ENCODE measurements at places on chromosomes 7 and 10. TPM values are rescaled to one million over a fixed set of nuclear protein-coding genes. Genes with fewer than 3 reads are reported as not detected.
A peak's percentile ranks its signal among the peaks of the same experiment; 100 is the strongest.

- no peak overlapping the region for H3K4me3 ChIP-seq
- no peak overlapping the region for H3K27ac ChIP-seq
- no peaks in the 10 kb centered on the region for H3K4me1 ChIP-seq
- H3K36me3 ChIP-seq = no peaks in the 10 kb centered on the region
- DNase-seq = no peak
- no peaks in the 10 kb centered on the region for H3K27me3 ChIP-seq
These were observed 15.5 kb upstream of the SEMA3C start for GRCh38 chr7:80934321-80934720.

DNA sequence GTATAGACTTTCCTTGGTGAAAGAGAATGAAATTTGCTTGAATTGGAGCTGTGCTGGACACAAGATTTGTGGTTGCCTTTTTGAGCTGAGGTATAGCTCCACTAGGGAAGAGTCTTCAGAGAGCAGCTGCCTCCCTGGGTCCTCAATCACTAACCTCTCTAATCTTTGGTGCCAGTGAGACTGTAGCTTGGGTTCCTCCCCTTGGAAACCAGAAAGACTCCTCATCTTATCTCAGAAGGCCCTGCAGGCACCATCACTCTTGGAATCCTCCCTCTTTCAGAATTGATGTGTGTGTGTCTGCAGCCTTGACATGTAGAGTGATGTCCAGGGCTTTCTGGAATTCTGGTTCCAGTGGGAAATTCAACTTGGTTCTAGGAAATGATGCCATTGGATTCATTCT lies 426.5 kb downstream of the RPS24 start:
- peaks cover 29% of the 10 kb centered on the region for H3K4me1 ChIP-seq
- DNase-seq = no peak
- H3K27ac ChIP-seq = no peak overlapping the region
- no peaks in the 10 kb centered on the region for H3K27me3 ChIP-seq
- H3K36me3 ChIP-seq = no peaks in the 10 kb centered on the region

- no peak overlapping the region for H3K27ac ChIP-seq
- H3K36me3 ChIP-seq = peaks cover 4% of the 10 kb centered on the region
- H3K27me3 ChIP-seq = no peaks in the 10 kb centered on the region
- no peaks in the 10 kb centered on the region for H3K4me1 ChIP-seq
- DNase-seq = no peak
These were observed 40.3 kb downstream of the SLC37A3 start for GRCh38 chr7:140358024-140358411.

GRCh38 chr7:28041508-28042314 lies 138.9 kb downstream of the JAZF1 start:
- H3K4me1 ChIP-seq = peaks cover 11% of the 10 kb centered on the region
- DNase-seq = no peak
- H3K27ac ChIP-seq = no peak overlapping the region

GRCh38 chr7:32670110-32671025 lies 175.1 kb downstream of the AVL9 start:
- no peaks in the 10 kb centered on the region for H3K36me3 ChIP-seq
- H3K4me1 ChIP-seq = no peaks in the 10 kb centered on the region
- no peak for DNase-seq

- no peaks in the 10 kb centered on the region for H3K36me3 ChIP-seq
- DNase-seq = no peak
- H3K27ac ChIP-seq = no peak overlapping the region
These were observed 558.7 kb upstream of the FOXK1 start for GRCh38 chr7:4123346-4123745.

DNA sequence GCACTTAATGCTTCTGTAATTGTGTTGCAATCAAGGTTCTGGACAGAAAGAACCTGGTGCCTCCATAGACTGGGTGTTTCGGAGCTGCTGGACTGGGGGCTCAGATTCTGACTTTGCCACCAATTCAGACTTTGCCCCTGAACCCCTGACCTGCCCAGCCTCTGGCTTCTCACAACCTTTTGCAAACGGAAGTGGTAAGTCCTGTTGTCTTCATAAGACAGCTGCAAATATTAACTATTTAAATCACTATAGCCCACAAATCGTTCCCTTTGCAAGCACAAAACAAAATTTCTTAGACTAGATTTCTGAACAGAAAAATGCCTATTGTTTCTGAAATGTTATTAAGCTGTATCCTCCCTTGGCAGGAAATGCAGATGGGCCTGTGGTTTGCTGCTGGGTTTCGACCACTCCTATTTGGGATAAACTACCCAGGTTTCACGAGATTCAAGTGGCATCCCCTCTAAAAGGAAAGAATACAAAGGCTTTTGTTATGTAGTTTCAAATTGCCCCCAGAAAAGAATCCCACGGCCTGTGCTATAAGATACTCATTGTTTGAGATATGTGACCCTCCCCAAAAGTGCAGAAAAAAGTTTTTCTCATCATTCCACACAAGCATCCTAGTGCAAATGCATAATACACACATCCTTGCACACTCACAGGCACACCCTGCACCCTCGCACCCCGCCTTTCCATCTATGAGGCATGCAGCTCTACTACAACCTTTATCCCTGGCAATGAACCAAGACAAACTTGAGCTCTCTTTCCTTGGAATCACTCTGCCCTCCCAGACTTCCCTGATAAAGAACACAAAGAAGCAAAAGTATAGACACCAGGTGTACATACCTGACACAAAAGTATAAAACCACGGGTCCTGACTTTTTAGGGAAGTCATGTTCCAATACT lies 209.1 kb downstream of the PRPF18 start:
- no peaks in the 10 kb centered on the region for H3K36me3 ChIP-seq
- no peak for DNase-seq
- no peak overlapping the region for H3K4me3 ChIP-seq
- no peak overlapping the region for H3K27ac ChIP-seq
- H3K4me1 ChIP-seq = no peaks in the 10 kb centered on the region
- H3K27me3 ChIP-seq = no peaks in the 10 kb centered on the region

DNA sequence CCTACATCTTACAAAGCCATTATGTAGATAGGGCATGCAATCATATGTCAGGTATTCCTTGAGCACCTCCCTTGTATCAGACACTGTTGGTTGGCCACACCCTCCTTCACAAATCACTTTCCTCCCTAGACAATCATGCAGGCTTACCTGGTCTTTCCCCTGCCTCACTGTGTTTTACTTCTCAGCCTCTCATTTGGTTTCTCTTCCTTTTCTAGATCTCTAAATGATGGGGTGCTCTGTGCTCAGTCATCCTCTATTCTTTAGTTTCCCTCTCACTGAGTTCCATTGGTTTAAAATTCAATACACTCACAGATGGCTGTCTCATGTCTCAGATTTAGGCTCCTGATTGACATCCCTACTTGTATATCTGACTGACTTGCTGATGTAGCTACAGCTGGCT lies 31.4 kb downstream of the ANK3 start:
- H3K36me3 ChIP-seq = no peaks in the 10 kb centered on the region
- no peaks in the 10 kb centered on the region for H3K4me1 ChIP-seq
- no peak overlapping the region for H3K4me3 ChIP-seq
- H3K27me3 ChIP-seq = no peaks in the 10 kb centered on the region

DNA sequence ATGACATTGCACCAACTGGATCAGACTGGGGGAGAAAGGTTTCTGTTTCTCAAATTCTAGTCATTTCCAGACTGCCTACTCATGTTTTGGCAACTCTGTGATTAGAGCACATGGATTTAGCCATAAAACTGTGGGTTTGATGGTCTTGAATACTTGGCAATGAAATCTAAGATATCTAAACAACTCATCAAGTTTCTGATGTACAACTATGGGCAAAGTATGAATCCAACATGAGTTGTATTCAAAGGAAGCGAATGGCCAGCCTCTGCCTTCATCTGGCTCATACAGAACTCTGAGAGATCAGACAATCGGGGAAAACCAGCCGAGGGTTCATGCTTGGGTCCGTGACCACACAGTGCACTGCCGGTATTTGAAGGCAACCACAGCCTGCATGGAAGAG lies 144.3 kb downstream of the ADAM12 start:
- no peaks in the 10 kb centered on the region for H3K27me3 ChIP-seq
- no peaks in the 10 kb centered on the region for H3K36me3 ChIP-seq
- no peak for DNase-seq

DNA sequence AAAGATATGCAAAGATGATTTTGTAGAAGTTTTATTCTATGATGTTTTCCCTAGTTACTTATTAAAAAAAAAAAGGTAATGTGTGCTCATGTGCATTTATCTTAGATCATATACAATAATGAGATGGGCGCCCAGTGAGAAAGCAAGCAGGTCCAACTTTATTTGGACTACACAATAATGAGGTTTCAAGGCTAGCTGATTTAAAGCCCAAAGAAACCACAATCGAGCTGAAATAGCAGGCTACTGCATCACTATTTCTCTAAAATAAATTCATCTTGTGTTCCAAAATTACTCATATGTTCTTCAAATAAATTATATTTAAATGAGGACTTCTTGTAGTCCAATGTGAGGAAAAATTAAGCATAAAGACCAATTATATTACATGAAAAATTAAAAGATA lies 110.1 kb downstream of the JMJD1C start:
- no peak overlapping the region for H3K27ac ChIP-seq
- H3K36me3 ChIP-seq = no peaks in the 10 kb centered on the region
- no peak overlapping the region for H3K4me3 ChIP-seq
- no peaks in the 10 kb centered on the region for H3K4me1 ChIP-seq
- DNase-seq = no peak
- no peaks in the 10 kb centered on the region for H3K27me3 ChIP-seq

GRCh38 chr7:158263110-158263963 lies 324.3 kb downstream of the PTPRN2 start:
- H3K4me1 ChIP-seq = no peaks in the 10 kb centered on the region
- H3K27me3 ChIP-seq = no peaks in the 10 kb centered on the region
- no peak overlapping the region for H3K27ac ChIP-seq
- H3K4me3 ChIP-seq = no peak overlapping the region
- no peaks in the 10 kb centered on the region for H3K36me3 ChIP-seq

GRCh38 chr7:134865001-134865845 lies 85.8 kb downstream of the CALD1 start:
- peak overlapping the region; percentile 72 for H3K27ac ChIP-seq
- H3K4me3 ChIP-seq = no peak overlapping the region
- H3K27me3 ChIP-seq = no peaks in the 10 kb centered on the region
- DNase-seq = no peak

DNA sequence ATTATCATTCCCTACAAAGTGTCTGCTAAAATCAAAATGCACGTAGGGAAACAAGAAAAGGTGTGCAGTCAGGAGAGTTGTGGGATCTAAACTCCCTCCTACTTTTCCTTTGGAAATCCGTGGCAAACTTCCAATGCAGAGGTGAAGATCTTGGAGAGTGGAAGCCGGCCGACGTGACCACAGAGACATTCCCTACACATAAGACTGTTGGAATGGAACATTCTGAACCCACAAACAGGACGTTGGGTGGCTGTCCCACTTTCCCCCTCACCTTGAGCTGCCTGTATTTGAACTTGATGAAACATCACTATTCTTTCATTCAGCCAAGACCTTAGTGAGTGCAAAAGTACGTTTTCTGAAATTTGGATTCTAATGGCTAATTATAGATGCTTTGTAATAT lies 65.9 kb downstream of the PRKCQ start:
- DNase-seq = no peak
- H3K27me3 ChIP-seq = no peaks in the 10 kb centered on the region
- no peaks in the 10 kb centered on the region for H3K36me3 ChIP-seq
- no peak overlapping the region for H3K27ac ChIP-seq

DNA sequence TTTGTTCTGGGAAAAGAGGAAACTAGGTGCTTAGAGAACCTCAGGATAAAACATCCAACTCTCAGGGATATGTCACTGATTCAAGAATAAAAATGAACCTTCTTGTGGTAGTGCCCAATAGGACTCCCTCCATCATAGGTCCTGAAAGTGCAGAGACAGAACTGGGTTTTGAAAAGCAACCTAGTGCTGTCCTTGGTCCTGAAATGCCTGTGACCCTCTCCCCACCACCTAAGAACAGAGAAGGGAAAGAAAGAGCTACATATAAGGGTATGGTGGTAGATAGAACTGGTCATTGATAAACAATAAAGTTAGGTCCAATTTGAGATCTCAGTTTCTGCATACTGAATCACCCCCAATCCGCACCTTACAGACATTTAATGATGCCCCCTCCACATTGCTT lies 953.3 kb downstream of the XPNPEP1 start:
- no peaks in the 10 kb centered on the region for H3K36me3 ChIP-seq
- H3K4me3 ChIP-seq = no peak overlapping the region
- H3K4me1 ChIP-seq = no peaks in the 10 kb centered on the region
- H3K27ac ChIP-seq = no peak overlapping the region
- H3K27me3 ChIP-seq = no peaks in the 10 kb centered on the region
- DNase-seq = no peak

DNA sequence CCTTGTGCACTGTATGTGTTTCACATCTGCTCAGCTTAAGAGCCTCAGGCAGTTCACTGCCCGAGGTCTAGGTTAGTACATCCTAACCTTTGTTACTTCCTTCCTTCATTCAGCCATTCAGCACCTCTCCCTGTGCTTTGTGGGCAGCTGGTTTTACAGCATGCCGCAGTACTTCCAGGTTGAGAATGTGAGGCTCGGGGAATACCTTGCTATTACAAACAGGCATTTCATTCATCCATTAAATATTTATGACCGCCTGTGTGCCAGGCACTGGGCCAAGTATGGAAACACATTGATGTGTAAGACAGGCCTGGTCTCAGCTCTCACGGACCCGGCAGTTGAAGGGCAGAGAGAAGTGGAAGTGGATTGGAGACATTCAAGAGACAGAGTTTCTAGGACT lies 82.4 kb downstream of the SHH start:
- H3K4me1 ChIP-seq = peaks cover 4% of the 10 kb centered on the region
- H3K36me3 ChIP-seq = no peaks in the 10 kb centered on the region
- no peak overlapping the region for H3K4me3 ChIP-seq
- no peaks in the 10 kb centered on the region for H3K27me3 ChIP-seq
- no peak overlapping the region for H3K27ac ChIP-seq

DNA sequence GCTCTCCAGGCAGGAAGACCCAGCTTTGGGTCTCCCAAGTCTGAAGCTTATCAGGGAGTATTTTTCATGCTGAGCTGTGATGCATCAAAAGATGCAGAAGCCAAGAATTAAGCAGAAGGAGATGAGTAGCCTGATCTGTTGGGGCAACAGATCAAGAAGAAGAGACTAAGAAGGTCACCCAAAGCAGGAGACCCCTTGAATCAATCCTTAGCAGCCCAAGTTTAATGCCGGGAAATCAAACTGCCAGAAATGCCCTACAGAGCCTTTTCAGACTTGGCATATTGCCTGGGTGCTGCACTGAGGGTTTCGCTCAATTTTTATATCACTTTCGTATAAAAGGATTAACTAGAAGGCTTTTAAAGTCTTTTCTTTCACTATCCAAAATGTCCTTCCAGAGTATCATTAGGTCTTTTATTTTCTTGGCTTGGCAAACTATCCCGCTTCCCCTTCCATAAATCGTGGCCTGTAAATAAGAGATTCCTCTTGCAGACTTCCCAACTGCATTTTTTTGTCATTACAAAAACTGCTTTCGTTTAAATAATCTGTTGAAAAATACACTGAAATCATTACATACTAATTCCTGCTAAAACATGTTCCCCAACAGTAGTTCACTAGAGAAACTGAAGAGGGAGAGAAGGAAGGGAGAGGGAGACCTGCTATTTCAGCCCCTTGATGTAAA lies 49.0 kb upstream of the STK17A start:
- H3K27ac ChIP-seq = no peak overlapping the region
- no peak overlapping the region for H3K4me3 ChIP-seq
- no peaks in the 10 kb centered on the region for H3K27me3 ChIP-seq
- H3K36me3 ChIP-seq = no peaks in the 10 kb centered on the region

CAMK2B gene
- 0.78 TPM for total RNA-seq

SPDYE2B gene
- total RNA-seq = not detected

ELFN1 gene
- 2.8 TPM for total RNA-seq

PIP gene
- total RNA-seq = not detected

UBE2H gene
- total RNA-seq = 94.0 TPM

CALY gene
- 17.8 TPM for total RNA-seq

NKX6-2 gene
- total RNA-seq = not detected

VCL gene
- total RNA-seq = 47.4 TPM

UPK3B gene
- 0.65 TPM for total RNA-seq

TMEM270 gene
- not detected for total RNA-seq

CYP3A4 gene
- total RNA-seq = 0.39 TPM

IKZF1 gene
- 10.3 TPM for total RNA-seq

GPER1 gene
- total RNA-seq = 3.5 TPM

ITGB8 gene
- total RNA-seq = 4.7 TPM

GPR146 gene
- 14.7 TPM for total RNA-seq
